ENCODE measurements at places on chromosomes 2 and 18.

GRCh38 chr18:2571200-2572170 is at the start of the genes METTL4 and NDC80:
Gene METTL4, minus strand, starts transcription at chr18:2571505. Its CDS starts 4,289 bp downstream, at chr18:2567216.
Gene NDC80, plus strand, starts transcription at chr18:2571557. Its CDS starts 1,429 bp downstream, at chr18:2572986.
- peak; percentile 36 for DNase-seq

DNA sequence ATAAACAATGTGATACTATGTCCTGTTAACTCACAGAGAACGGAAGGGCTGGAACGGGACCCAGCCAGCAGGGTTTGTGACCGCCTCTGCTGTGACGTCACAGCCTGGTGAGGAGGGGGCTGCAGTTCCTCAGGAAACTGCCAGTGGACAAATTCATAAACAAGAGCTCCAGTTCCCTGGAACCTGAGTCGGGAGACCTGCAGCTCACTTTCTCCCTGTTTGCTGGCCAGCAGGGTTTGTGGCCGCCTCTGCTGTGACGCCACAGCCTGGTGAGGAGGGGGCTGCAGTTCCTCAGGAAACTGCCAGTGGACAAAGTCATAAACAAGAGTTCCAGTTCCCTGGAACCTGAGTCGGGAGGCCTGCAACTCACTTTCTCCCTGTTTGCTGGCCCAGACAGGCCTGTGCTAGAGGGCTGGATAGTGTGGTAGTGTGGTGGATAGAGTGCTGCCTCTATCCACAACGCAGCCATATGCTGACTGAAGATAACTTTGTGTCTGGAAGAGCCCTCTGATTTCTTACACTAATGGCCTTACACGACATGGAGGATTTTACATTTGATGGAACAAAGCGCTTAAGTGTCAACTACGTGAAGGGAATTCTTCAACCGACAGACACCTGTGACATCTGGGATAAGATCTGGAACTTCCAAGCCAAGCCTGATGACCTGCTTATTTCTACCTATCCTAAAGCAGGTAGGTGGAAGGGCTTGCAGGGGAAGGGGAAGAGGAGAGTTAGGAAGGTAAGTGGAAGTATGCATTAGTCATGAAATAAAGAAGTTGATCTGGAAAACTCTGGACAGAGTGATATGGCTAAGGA is at the start of gene SULT1C4:
Gene SULT1C4, plus strand, starts transcription at position 140 of the 816 bp plus-strand sequence. Its CDS starts 384 bp downstream, at position 524.
- DNase-seq = no peak

DNA sequence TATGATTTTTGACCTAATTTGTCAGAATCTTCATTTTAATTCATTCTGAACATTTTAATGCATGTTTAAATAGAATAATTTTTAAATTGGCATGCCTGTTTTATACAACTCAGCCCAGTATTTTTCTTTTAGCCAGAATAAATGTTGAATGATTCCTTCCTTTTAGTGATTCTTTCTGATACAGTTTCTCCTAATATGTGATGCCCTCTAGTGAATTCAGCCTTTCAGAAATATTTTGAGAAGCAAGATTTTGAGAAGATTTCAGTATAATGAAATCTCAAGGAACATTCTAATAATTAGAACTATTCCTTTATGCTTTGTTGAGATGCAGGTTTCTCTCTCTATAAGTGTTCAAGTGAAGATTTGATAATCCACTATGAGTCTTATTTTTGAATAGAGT is 28.5 kb downstream of the LCLAT1 start:
- DNase-seq = no peak

DNA sequence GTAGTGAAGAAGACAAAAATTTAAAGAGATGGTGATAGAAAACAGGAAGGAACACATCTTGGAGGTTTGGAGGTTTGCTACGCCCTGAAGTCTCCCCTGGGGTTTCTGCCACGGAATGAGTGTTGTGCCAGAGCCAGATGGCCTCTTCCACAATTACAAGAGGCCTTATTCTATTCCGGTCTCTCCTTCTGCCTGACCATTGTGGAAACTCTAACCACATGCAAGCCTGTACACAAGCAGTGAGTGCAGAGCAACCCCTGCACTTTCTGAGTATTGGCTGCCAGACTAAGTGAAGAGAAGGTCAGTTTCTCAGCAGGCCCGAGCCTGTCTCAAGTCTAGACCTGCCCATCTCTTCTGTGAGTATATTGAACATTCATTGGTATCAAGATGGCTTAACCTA is 22.7 kb upstream of the MYO1B start:
- no peak for DNase-seq

GRCh38 chr2:60549928-60550177 is 3.6 kb downstream of the BCL11A start:
- DNase-seq = no peak

GRCh38 chr18:44537526-44537925 is 143.2 kb upstream of the SETBP1 start:
- DNase-seq = peak; percentile 74
